ENCODE measurements at places on chromosomes 4 and X.

DNA sequence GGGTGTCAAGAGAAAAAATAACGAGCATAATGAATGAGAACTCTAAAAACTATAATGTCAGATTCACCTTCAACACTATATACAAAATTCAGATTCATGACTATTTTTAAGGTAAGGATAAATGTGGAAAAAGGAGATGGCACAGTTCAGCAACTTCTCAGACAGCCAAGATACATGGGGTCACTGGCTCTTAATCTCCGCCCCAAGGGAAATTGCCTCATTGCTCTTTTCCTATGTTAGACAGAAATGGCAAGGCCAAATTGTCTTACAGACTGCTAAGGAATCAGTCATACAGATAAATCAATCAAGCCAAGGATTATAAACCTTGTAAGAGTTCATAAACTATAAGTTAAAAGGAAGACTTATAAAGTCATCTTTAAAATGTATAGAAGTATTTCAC, 183.4 kb downstream of the OPHN1 start:
- DNase-seq = no peak

DNA sequence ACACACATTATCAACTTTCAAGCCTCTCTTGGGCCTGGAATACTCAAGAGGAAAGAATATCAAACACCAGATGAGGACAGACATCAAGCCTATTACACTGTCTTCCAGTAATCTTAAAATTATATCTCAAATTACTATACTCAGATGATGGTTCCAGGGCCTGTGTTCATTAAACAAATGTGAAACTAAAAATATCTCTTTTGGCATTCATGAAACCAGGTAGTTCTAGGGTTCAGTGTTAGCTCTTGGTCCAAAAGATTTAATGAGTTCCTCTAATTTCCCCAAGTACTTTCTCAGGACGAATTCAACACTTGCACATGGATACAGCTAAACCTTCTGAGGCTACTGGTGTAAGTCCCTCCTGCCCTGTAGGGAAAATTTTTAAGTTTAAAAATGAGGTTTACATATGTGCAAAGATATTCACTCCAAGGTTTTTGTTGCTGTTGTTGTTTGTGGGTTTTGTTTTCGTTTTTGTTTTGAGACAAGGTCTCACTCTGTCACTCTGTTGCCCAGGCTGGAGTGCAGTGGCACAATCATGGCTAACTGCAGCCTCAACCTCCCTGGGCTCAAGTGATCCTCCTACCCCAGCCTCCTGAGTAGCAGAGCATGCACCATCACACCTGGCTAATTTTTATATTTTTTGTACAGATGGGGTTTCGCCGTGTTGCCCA, 79.4 kb downstream of the USP46 start:
- DNase-seq = no peak

- DNase-seq = no peak
These were observed 17.3 kb upstream of the LSM6 start for GRCh38 chr4:146158036-146158745.

- DNase-seq = no peak
These were observed 24.0 kb downstream of the MEPE start for GRCh38 chr4:87856816-87857215.

DNA sequence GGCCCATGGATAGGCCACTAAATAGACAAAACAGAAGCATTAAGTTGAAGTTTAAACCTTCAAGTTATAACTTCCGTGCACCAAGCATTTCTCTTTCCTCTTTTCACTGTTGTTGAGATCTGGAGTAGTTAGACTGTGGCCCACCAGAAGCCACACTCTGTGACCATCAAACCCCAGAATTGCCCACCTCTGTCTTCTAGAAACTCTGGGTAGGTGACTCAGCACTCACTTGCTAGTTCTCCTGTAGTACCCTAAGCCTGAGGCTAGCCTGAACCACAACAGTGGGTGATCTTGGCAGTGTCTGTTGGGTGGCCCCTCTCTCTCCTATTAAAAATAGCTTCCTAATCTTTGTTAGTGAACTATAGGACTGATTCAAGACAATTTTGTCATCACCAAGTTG, 24.6 kb upstream of the CD40LG start:
- no peak for DNase-seq

GRCh38 chrX:41538707-41539106, 91.6 kb downstream of the NYX start:
- no peak for DNase-seq

- DNase-seq = no peak
These were observed 63.5 kb upstream of the ARHGAP36 start for GRCh38 chrX:130994671-130995070.

- DNase-seq = no peak
These were observed 49.7 kb upstream of the TMEM150C start for GRCh38 chr4:82611527-82611926.

GRCh38 chr4:145102619-145103018, 4.5 kb downstream of the ABCE1 start:
- DNase-seq = no peak

- no peak for DNase-seq
These were observed 251.1 kb upstream of the MAD2L1 start for GRCh38 chr4:120317713-120318112.

DNA sequence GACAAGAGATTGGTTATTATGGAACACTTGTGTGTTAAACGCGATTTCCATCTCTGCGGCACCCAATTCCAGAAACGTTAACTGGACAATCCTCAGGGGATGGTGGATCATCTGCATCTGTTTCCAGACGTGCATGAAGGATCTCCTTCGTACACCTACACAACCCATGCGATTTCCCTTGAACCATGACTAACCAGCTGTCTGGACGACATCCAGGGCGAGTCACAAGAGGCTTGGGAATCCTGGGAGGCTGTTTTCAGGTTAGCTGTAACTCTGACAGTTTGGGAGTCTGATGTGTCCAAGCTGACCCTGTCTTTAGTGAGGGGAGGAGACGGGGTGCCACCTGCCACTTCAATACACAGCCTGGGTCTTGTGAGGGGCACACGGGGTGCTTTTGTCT, 84.5 kb downstream of the GATB start:
- DNase-seq = peak; percentile 71

DNA sequence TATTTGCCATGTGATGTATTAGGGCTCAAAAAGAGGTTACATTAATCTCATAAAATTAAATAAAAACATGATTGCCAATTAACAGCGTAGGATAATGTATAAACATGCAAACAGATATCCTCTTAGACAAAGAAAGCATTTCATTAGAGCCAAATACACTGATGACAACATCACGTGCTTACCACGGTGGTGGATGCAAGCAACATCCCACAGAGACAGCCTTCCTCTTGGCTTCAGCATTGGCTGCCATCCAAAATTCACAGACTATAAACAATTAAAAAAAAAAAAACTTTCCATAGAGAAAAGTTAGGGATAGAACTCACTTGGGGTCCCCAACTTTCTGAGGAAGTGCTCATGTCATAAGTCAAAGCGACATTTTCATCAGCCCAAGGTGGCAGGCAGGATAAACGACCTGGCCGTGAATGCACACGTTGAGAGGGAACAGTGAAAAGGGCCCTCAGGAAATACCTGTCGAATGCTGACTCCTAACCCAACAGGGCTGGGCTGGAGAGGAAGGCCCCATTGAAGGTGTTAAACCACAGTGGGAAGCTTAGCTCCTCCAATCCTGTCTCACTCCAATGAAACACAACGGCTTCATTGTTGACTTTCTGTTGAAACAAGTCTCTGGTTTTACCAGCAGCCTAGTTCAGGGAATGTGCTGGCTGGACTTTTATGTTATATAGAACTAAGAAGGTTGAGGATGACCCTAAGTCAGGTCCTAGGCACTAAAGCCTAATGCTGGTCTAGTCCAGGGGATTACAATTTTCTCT, 48.4 kb downstream of the IDS start:
- no peak for DNase-seq

- no peak for DNase-seq
These were observed 189.9 kb downstream of the NKX6-1 start for GRCh38 chr4:84309191-84309590.

DNA sequence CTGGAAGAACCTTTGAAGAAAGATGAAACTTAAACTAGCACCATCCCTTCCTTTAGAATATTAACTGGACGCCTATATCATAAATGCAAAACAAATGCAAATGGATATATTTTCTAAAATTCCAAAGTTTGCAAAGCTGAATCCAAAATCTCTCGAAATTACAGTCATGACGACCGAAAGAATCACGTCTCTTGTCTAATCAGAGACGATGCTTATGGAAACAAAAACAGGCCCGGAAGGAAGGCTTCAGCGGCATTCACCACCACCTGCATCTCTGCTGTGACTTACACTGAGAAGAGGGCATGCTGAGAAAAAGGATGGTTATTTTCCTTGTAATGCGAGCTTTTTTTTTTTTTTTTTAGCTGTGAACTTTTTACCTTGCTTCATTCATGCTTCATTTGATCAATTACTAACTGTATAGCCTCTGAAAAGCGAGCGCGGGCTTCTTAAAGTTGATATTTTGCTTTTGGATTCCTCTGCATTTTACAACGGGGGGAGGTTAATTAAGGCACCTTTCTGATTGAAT, 209.3 kb downstream of the SOWAHB start:
- no peak for DNase-seq

GRCh38 chrX:640641-641040, 10.1 kb downstream of the SHOX start:
- DNase-seq = no peak

GRCh38 chr4:6794189-6794588, 11.7 kb downstream of the KIAA0232 start:
- DNase-seq = no peak

Measured in hepatic stellate cell (primary cell).